ENCODE measurements at places on chromosomes 3 and 15.

DNA sequence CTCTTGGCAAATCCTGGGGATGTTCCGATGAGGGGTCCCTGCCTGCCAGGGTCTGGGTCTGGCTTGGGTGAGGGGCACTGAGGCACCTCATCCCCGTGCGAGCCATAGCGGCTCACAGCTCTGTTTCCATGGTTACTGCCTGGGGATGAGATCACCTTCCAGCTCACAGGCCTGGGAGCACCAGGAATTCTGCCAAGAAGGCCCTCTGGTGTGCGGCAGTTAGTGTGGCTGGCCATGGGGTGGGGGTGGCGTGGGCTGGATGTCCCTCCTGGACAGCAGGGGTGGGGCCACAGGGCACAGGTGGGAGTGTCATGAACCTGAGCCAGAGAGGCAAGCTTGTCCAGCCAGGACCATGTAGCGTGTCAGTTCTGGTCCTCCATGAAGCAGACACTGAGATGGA, 22.1 kb upstream of the PRR23E start:
- no peak for DNase-seq

GRCh38 chr15:38085114-38085513, 150.7 kb downstream of the TMCO5A start:
- peak; percentile 86 for DNase-seq

DNA sequence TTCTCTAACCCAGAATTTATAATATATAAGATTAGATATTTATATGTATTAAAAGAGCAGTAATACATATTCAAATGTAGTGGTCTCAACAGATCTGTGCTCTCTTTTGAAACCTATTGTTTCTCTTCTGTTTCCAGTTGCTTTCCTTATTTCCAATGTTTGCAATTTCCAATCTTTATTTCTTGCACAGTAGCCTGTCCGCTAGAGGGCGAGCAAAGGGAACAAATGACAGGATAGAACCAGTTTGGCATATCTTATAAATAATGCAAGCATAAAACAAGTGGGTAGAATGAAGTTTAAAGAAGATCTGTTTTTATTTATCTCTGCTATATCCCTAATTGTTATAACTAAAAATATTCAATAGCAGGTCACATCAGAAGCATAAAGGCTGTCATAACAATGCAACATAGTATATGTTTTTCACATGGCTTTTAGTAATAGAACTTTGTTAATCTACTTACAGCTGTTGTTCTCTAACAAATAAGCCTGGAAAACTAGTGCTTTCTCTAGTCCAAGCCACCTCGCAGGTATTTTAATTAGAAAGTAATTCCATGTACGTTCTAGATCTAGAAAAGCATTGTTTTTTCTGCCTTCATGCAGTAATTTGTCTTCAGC, 15.1 kb upstream of the TCAIM start:
- DNase-seq: peak; percentile 69

DNA sequence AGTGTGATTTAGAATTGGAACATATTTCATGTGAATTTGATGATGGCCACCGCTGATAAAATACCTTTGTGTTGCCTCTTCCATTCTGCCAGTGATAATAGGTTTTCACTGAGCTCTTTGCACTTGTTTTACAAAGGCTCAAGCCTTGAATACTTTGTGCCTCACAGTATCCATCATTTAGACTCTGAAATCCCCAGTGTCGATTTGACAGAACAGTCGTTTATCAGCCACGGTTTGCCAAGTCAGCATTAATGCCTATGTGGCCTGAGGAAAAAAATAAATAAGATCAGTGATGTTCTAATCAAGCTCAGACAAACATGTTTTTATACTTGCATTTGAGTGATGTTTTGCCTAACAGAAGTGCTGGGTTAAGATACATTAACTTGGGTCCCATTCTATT, 399.1 kb downstream of the RBMS3 start:
- DNase-seq: no peak

DNA sequence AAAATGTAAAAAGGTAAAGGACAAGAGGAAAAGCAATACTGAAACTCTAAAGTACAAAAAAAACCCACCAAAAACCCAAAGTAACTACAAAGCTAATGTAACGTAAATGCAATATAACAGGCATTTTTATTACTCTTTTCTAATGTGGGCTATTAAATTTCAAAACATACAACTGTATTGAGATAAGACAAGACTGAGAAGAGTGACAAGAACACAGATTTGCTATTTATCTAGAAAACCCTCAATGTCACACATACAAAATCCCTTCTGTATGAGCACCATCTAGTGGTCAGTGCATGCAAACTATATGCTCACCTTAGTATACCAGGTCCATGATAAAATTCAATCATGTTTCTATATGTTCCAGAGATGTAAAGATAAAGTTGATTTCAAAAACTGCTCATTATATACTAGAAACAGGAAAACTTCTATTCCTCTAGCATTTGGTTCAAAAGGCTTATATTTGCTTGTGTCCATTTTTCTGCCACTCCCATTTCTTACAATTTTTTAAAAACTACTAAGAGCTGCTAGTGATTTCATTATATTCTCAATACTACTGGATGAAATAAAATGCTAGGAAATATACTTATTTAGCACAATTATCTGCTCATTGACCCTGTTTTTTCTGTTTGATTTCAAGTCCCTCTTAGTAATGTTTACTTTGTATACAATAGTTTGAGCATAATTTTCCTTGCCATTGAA, 111.4 kb downstream of the DLG1 start:
- peak; percentile 63 for DNase-seq

DNA sequence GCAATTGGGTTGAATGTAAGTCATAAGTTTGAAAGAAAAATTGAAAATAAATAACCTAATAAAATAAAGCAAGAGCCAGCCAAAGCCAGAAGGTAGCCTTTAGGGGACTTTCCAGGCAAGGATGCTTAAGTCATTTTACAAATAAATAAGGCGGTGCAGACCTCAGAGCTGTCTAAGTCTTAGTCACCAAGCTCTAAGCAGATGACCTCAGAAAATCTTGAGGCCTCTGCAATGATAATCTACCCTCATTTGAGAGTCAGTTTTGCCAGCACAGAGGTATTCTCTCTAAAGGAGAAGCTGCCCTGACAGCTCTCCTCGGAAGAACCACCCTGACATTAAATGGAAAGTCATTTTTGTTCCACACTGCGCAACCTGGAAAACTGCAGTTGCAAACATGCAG, 113.9 kb downstream of the OXNAD1 start:
- DNase-seq: no peak

- DNase-seq: no peak
These were observed 7.4 kb downstream of the APPL1 start for GRCh38 chr3:57234613-57235575.

- no peak for DNase-seq
These were observed 1.6 kb upstream of the KLF13 start for GRCh38 chr15:31324806-31325594.

DNA sequence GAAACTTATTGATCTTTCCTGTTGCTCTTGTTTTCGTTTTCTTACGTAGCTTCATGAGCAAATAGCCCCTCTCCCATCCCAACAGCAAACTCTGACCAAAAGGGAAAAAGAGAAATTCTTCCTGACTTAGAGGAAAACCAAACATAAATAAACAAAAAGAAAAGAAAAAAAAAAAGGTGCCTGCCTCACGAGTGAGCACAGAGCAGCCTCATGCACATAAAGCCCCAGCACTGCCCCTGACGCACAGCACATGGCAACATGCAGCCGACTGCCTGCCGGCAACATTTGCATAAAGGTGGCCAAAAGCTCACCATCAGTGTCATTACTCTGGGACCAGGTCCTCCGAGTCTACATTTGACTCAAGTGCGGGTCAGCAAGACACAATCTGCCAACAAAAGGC, 6.4 kb downstream of the POC1A start:
- DNase-seq: no peak

GRCh38 chr3:37811625-37812498, 49.8 kb upstream of the CTDSPL start:
- no peak for DNase-seq

GRCh38 chr15:28289694-28290463, 32.1 kb downstream of the HERC2 start:
- DNase-seq: no peak

DNA sequence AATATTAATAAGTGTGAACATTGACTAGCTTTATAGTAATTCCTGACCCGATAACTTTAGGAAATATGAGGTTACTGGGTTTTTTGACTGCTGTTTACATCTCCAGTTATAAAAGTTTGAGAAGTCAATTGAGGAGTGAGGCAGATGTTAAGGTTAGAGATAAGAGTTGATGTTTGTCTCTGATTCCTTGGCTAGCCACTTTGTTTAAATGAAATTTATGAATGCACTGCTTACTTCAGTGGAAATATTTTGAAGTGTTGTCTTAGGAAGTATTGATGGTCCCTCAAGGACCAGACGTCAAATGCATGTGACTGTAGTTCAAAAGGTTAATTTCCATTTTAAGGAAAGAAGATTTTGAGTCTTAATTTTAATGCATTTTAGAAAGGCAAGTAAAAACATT, 41.7 kb downstream of the MAP2K5 start:
- DNase-seq: no peak

DNA sequence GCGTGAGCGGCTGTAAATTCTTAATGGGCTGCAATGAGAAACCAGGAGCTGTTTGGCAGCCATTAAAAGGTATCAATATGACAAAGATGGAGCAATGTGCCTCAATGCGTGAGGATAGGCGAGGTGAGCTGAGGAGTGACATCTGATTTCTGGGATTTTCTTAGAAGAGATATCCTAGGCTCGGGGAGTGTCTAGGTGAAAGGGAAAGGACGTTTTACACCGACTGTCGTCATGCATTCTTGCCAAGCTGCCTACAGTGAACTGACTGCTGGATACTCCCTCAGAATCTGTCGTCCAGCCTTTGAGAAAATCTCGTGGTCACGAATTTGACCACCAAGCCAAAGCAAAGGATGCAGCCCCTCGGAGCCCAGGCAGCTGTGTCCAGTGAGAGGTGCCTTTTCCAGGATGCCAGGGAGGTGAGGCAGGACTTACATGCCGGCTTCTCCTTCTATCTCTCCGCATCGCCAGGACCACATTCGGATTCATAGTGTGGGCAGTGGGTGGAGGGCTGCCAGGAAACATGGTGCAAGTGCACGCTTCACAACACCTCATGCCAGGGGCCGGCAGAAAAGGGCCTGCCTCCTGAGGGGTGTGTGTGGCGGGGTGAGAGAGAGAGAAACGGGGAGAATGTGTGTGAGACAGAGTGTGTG, 80.3 kb upstream of the ABHD17C start:
- DNase-seq: no peak

- no peak for DNase-seq
These were observed 128.1 kb upstream of the IL12A start for GRCh38 chr3:159860269-159861116.

DNA sequence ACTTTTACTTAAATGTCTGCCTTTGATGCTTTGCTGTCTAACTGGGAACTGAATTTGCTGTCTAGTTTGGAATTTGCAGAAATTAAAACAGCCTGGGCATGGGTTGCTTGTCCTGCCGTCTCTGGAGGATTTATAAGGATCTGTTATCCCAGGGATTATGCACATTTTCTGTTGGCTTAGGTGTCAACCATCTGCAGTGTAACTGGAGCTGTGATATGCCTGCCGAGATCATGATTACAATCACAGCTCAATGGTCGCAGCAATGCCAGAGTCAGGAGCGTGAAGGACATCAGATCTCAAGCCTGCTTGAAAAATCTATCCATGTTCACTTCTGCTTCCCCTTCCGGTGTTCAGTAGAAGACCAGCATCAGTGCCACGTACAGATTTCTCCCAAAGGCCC, 41.8 kb upstream of the SETMAR start:
- DNase-seq: no peak

DNA sequence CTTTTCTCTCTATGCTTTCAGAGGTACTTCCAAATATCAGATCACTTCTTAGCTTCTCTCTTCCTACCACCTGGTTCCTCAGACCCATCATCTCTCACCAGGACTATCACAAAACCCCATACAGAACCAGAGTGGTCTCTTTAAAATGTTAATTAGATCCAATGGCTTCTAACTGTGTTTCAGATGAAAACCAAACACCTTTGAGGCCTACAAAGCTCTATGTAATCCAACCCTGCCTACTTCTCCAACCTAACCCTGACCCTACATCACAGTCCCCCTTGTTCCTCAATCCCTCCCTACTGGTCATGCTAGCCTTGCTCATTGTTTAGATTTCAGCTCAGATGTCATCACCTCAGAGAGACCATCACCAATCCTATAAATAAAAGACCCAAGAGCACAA, 34.8 kb downstream of the SUMF1 start:
- no peak for DNase-seq

- no peak for DNase-seq
These were observed 41.6 kb upstream of the IL20RB start for GRCh38 chr3:136916223-136916622.

DNA sequence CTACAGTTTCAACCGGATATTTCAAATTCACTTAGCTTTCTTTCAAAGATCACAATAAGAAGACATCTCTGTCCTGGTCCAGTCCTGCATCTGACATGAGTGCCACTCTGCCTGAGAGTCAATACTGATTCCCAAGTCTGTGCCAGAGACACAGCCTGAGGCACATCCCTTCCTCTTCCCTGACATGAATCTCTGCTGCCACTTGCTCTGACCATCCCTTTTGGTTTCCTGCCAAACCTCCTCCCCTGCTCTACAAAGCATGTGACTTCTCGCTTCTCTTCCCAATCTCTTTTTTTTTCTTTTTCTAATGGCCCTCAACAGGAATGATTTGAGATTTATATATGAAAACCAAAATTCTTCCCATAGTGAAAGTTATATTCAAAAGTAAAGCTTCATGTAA, 117.9 kb downstream of the MECOM start:
- DNase-seq: no peak

DNA sequence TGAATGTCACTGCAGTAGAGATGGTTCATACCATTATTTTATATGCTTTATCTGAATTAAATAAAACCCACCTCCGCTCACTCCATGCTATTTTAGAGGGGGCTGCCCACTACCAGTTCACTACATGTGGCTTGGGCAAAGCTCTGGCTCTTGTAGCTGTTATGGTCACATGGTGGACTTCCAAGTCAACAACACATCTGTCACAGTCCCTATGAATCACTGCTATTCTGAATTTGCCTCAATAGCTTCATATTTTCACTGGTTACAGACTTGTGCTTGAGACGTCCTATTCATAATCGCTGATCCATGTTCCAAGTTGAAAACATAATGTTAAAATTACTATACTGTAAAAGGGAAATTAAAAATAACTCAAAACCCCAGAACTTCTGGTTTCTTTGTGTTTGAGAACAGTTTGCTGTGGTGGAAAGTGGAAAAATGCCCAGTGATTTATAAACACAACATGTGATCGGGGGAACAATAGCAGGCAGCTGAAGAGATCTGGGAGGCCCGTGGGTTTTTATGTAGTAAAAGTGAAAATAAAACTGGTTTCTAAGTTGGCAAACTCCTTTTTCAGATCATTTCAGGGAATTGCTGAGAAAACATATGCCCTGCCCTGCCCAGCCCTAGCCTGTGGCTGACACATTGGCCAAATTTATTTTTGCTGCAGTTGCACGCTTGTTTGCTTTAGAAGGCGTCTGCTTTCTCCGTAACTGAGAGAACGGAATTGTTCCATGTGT, 128.8 kb upstream of the PRR23C start:
- DNase-seq: peak; percentile 47

Measured in RPMI8226 (cell line).